SW480 (cell line): ENCODE measurements at places on chromosomes 7 and 10.

GRCh38 chr7:94761451-94761850 lies 105.5 kb upstream of the SGCE start:
- DNase-seq = peak; percentile 46

DNA sequence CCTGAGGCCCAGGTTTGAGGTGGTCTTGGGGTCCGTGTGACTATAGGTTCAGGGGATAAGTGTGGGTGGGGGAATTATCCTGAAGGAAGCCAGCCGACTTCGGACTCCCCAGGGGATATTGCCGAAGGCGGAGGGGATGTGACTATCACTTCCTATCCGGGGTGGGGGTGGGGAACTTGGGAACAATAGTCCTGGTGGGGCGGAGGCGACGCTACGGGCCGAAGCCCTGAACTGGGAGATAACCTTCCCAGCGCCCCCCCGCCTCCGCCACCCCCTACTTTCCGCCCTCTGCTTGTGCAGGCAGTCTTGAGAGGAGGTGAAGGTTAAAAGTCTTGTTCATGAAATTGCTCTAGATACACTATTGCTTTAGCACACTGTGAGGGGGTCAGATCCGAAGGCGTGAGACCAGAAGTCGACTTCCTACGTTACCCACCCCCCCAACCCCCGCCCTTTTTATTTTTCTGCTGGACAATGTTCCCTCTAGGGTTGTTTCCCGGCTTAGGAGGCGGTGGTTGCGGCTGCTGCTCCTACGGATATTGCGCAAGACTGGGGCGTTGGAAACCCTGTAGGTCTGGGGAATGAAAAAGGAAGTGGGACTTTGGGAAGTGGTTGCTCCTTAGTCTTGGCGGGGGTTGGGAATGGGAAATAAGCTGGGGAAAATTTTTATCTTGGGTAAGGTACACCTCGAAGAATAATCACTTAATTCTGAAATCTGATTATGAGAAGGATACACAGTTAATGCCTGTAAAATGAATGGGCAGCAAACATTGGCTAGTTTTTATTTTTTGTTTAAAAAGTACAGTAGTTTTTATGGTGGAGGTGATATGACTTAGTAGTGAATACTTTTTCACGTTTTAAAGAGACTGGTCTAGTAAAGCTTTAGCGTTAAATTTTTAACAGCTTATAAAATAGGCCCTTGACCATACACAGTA lies 1.5 kb downstream of the PTPN12 start:
- peak; percentile 97 for DNase-seq

DNA sequence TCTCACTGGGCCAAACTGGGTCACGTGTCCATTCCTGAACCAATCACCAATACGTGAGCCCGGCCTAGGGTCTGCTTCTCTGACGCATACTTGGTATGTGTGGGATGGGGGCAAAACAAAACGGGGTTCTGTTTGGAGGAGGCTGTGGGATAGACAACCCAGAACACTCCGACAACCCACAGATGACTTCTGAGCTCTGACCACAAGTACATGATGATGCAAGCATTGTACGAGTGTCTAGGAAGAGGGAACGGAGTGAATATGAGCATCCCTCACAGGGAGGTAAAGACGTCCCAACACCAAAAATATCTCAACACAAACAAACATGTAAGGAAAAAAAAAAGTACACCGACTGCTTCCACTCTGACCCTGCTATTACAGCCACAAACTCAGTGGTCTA lies 5.6 kb downstream of the DAGLB start:
- DNase-seq = no peak

GRCh38 chr10:133343558-133343957 lies 3.6 kb upstream of the PRAP1 start:
- DNase-seq = peak; percentile 59

GRCh38 chr7:45157286-45157652 lies 322 bp upstream of the RAMP3 start:
- DNase-seq = no peak

GRCh38 chr7:106269254-106269961 lies 15.4 kb downstream of the NAMPT start:
- DNase-seq = no peak

GRCh38 chr7:155919391-155920067 lies 107.3 kb upstream of the SHH start:
- no peak for DNase-seq

GRCh38 chr7:74288034-74288881 lies 949 bp upstream of the CLIP2 start:
- peak; percentile 87 for DNase-seq

GRCh38 chr10:51867956-51868355 lies 168.6 kb upstream of the CSTF2T start:
- no peak for DNase-seq

DNA sequence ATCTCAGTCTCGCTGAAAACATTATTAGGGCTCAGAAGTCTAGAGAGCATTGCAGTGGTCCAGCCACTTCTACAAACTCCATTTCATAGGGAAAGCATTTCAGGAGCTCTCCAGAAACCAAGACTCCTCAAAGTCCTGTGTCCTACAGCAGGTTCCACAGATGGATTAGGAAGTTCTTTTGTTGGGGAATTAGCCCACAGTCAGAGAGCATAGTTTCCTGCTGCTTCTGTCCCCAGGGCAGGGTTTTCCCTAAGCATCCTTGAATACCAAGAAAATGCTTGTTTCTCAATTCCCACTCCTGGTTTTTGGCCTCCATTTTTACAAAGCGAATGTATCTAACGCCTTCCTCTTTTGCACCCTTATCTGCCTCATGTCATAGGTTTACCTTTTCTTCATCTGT lies 235.9 kb upstream of the PODXL start:
- DNase-seq = no peak

- DNase-seq = no peak
These were observed 798.3 kb downstream of the NXPH1 start for GRCh38 chr7:9231630-9232121.

- no peak for DNase-seq
These were observed 432.7 kb upstream of the GALNT17 start for GRCh38 chr7:70699271-70699670.

DNA sequence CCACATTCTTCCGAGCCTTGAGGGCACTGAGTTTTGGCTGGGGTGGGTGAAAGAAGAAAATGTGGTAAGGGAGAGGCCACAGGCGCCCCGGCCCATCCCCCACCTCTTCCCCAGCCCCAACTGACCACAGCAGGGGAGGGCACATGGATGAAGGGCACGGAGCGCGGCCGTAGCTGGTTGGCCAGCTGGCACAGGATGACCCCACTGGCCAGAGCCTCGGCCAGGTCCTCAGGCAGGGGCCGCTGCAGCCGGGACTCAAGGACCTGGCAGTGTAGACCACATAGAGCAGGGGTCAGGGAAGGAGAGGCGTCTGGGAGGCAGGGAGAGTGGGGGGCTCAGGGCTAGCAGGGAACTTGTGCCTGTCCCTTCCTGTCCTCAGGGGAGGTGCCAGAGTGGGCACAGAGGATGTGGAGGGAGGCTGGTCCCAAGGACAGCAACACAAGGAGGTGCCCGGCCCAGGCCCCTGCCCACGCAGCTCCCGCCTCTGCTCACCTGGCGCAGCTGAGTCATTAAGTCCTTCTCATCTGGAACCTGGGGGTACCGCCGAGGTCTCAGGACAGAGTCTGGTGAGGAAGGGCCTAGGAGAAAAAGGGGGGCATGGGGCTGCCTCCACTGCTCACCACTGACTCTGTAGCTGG lies 2.2 kb upstream of the SAP25 start:
- DNase-seq = no peak
